NCI-H774 (cell line): ENCODE measurements at places on chromosomes 2 and 18.

DNA sequence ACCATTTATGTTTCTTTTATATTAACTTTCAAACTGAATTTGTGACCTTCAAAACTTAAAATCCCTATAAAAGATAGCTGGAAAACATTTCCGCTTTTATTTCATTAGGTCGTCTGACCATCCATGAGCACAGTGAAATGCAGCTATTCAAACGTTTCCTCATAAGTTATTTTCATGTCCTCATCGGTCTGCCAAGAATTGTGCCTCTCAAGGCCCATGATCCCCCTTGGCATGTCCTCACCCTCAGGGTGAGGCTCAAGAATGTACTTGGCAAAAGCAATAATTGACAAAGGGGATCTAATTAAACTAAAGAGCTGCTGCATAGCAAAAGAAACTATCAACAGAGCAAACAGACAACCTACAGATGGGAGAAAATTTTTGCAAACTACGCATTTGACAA, 12.4 kb downstream of the SLC66A2 start:
- DNase-seq = no peak

DNA sequence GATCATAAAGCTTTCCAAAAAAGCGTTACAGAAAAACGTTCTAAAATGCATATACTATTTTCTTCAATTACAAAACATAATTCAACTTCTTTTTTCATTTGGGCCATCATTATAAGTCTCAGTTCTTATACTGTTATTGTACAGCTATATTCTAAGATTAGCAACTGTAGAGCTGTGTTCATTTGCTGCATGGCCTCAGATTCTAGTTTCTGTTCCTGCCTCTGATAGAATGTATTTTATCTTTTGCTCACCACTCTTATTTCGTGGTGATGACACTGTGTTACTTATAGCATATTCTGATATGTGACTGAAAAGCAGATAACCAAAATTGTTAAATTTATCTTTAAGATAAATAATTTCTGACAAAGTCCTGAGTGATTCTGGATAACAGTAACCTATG, 67.2 kb downstream of the PTRHD1 start:
- no peak for DNase-seq

GRCh38 chr2:234483568-234484251, 13.2 kb downstream of the ARL4C start:
- no peak for DNase-seq

DNA sequence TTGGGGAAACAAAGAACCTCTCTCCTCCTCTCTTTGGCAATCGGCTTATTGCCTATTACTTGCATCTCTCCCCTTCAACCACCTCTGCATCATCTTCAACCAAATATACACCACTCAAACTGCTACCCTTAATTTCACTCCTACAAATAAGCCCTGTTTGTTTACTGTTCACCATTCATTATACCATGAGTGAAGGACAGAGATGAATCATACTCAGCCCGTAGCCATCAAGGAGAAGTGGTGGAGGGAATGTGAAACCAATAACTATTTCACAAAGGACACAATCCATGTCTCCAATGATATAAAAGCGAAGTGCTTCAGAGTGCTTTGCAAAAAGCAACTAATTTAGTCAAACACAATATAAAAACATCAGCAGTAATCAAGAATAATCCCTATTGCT, 76.8 kb downstream of the CACNB4 start:
- DNase-seq = no peak

GRCh38 chr18:25449046-25449445, 97.1 kb upstream of the ZNF521 start:
- no peak for DNase-seq

GRCh38 chr2:69298862-69299261, 88.2 kb downstream of the GFPT1 start:
- no peak for DNase-seq

DNA sequence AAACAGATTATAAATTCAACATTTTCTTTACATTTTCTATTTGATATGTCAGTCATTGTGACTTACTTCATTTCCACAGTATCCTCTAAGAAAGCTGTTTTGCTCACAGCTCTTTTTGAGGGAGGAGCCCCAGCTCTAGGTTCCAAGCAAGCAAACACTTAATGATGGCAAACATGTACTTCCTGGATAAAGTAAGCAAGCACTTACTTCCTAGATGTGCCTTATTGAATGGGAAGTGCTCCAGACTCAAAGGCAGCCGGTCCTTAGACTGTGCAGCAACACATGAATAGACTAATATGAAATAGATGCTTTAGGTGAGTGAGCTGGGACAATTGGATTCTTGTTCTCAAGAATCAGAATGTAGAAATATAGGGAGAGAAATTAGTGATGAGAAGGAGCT, 2149.8 kb upstream of the PIK3C3 start:
- no peak for DNase-seq

DNA sequence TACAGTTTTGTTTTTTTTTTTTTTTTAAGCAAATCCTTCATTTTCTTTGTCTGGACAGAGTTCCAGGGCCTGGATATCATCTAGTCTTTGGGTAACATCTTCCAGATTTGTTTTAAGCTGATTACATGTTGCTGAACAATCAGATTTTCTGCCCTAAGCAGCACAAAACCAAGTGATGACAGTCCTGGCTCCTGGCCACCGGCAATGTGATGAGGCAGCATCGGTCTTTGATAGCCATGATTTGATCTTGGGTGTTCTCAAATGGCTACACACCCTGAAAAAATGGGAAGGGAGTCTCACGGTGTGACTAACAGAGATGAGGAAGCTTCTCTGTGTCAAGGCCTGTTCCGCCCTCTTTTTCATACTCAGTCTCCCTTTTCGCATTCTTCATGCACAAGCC, 708.6 kb upstream of the ZEB2 start:
- no peak for DNase-seq

- DNase-seq = no peak
These were observed 62.7 kb upstream of the CTDP1 start for GRCh38 chr18:79616651-79617510.

DNA sequence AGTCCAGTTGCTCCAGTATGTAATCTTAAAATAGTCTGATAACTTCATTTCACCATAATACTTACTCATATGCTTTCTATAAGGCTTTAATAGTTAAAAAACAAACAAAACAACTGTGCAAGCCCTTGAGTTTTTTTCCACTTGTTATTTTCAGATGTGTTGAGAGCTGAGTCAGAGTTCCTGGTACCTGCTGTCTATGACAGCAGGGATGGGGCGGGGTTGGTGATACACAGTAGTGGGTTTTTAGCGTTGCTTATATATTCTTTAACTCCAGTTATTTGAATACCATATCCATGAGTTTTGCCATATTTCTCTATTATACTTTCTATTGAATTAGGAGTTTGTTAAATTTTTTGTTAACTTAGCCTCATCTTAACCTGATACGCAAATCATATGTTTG, 5.0 kb downstream of the NAPG start:
- DNase-seq = no peak

DNA sequence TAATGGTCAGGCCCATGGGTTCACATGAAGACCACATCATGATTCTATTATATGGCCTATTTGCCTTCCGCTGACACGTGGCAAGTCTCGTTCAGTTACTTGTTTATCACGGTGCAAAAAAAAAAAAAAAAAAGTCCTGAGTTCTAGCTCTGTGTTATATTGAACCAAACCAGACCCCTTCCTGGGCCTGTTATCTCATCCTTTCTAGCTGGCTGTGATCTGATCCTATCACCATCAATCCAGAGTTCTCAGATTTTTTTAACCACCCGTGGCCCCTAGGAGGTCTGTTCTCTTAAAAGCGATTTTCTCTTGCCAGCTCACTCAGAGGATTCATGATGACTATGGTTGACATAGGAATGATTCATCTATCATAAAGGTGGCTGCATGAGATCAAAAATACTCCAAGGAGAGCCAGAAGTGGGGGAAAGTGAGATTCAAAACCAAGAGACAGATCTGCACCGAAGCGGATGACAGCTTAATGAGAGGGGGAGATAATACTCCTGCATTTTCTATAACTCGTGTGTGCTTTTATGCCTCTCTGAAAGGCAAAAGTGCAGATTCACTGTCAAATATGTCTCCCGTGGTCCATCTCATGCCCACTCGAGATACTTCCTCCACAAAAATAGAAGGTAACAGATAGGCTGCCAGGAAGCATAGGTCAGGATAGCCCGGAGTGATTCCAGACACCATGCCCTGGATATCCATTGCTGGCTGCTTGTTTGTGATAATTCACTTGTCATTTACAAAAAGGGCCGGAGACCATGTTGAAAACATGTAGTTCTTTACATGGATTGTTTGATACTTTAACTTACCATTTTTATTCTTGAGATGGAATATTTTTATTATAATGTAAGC, 505.7 kb upstream of the KLHL29 start:
- DNase-seq = no peak

GRCh38 chr2:218839430-218839829, 7.8 kb upstream of the PRKAG3 start:
- DNase-seq = no peak

DNA sequence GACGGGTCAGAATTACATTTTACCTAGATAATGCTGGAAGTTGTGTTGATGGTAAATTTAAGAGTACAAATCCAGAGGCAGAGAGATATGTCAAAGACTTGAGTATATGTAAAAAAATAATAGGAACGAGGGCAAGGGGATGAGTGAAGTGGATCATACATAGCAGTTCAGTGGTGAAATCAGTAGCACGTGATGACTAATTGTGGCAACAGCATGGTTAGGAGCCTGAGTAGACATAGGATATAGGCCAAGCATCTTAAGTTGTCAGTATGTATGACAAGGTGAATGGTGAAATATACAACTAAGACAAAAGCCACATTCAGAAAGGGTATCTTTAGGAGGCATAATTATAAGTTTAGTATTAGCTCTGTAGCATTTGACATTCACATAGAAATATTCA, 826.5 kb upstream of the PIK3C3 start:
- DNase-seq = no peak

- no peak for DNase-seq
These were observed 237.9 kb downstream of the XIRP2 start for GRCh38 chr2:167126165-167126564.

DNA sequence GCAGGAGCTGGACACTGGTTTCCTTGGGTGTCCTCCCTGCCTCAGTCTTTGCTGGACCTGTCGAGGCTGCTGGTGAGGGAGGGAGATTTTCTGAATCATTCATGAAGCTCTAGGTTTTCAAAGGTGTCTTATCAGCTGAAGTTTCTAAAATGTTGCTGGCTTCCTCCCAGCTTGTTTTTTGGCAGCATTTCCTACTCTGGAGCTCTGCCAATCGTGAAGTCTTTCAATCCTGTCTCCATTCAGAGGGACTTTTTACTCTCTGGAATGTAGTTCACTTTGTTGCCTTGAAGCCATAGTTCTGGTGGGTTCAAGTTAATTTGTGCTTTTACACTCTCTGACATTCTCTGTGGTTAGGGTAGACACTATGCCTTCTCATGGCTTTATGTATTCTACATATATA, 23.9 kb downstream of the SNTG2 start:
- no peak for DNase-seq

- no peak for DNase-seq
These were observed 16.5 kb downstream of the ELMOD3 start for GRCh38 chr2:85371045-85371444.

DNA sequence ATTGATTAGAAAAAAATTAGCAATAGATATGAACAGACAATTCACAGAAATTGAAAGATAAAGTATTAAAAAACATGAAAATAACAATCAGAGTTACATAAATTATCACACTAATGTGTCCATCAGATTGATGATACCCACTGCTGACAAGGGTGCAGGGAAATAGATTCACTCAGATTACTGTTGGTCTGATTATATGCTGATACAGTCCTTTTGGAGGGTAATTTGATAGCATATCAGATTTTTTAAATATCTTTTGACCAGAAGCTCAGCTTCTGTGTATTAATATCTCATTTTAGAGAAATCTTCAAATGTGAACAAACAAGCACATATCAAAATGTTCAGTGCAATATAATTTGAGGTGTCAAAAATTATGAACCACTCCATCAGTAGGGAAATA, 157.9 kb upstream of the EPC2 start:
- no peak for DNase-seq
